ENCODE measurements at places on chromosomes 12 and 14. TPM values are rescaled to one million over a fixed set of nuclear protein-coding genes. Genes with fewer than 3 reads are reported as not detected.

- no peak for DNase-seq
Observed at GRCh38 chr12:52149182-52149641, 42.6 kb downstream of the KRT80 start.

DNA sequence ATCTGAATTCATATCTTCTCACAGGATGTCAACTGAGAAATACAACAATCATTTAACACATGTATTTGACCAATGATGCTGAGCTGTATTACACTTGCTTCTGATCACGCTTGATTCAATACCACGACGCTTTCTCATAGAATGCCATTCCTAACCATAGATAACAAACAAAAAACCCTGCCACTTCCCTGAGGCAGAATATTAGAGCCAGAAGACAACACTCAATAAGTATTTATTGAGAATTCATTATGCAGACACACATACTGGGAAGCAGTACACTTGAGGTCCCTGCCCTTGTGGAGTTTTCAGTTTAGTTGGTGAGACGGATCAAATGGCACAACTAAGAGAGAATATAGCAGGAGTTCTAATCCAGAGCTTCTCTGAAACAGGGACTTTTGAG lies 32.4 kb downstream of the BLTP3B start:
- no peak for DNase-seq

Gene MLF2
- 138 TPM for total RNA-seq

- no peak for DNase-seq
Observed at GRCh38 chr12:92921877-92922276, 7.2 kb downstream of the EEA1 start.

DNA sequence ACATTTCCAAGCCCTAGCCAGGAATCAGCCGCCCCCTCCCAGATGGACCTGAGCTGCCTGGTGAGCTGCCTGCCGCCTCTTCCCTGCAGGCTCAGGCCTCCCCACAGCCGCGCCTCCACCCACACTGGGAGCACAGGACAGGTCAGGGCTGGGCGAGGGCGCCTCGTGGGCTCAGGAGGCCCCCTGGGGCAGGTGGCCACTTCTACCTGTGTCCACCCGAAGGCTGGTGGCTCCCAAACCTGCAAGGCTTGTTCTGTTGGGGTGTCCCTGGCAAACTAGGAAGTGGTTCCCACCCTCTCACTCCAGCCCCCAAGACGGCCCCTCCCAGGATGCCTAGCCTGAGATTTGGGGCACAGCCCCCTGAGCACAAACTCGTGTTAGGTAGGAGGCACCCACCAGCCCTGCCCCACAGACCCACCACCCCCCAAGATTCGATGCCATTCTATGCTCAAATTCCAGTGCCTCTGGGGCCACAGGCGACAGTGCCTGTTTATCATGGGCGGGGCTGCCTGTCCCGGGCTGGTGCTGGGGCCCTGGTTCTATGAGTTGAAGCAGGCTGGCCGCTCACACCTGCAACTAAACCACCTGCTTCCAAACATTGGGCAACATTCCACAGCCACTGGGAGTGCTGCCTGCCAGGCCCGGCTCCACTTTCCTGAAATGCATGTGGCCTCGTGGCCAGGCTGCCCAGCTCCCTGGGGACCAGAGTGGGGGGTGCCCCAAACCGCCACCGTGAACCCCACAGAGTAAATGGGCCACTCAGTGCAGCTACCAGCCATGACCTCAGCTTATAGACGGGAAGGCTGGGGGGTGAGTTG lies 6.8 kb downstream of the MMP17 start:
- DNase-seq: no peak
